A172 (cell line): ENCODE measurements at places on chromosomes 1 and 21.

DNA sequence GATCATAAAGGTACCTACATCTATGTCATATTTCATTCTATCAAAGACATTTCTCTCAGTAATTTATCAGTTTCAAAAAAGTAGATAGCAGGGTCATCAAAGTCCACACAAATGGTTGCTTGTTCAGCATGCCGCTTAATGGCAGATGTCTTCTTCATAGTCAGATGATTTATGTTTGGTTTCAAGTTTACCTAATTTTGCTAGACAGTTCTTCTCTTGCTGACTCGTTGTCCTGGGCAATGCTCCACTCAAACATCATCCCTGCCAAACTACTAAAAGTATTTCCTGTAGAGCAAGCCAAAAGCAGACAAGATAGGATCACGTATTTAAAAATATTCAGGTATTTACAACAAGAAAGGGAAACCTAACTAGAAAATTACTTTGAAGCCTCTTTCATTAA lies 13.6 kb downstream of the NUP210L start:
- no peak for DNase-seq

DNA sequence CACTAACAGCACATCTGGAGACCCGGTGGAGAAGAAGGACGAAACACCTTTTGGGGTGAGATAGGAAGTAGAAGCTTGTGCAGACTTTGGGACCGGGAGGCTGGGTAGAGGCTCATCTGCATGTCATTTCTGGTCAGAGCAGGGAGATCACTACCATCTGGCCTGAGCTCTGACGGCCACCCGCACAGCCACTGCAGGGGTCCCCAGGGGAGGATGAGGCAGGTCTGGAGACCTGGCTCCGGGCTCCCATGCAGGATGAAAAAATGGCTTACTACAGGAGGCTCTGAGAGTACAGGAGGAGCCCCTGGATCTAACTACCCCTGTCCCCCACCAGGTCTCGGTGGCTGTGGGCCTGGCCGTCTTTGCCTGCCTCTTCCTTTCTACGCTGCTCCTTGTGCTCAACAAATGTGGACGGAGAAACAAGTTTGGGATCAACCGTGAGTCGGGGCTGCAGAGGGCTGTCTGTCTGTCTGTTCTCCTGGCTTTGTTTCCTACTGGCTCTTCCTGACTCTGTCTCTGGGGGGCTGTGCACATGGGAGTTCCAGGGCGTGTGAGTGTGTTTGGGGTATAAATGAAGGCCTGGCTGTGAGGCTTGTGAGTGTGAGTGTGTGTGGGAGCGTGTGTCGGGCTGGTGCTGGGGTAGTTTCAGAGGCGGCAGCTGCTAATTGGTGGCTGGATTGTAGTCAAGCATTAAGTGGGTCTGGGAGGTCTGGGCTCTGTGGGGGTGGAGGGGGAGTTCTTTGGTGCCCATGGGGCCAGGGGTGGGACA lies 14.1 kb downstream of the NTRK1 start:
- no peak for DNase-seq

- DNase-seq: no peak
Measured at GRCh38 chr1:63675420-63675931, 82.3 kb downstream of the PGM1 start.

DNA sequence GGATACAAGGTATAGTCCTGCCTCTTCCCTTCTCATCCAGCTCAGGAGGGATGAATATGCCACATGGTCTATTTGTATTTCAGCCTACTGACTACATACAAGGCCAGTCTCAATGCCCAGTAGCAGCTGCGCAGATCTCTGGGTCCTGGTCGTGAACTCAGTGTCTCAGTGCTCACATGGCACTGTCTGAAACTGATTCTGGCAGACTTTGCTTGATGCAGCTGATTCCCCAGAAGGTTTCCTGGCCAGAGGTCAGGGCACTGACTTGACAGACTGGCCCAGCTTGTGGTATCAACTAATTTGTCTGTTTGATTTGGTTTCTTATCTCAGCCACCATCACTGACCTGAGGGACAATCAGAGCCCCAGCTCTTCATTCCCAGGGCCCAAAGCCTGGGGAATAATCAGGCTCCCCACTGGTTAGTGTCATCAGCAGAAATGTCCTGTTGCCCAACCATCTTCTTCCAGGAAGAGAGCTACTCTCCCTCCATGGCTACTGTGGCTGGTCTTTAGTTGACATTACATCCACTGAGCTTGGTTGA lies 7.5 kb upstream of the SPRR4 start:
- no peak for DNase-seq

GRCh38 chr1:176543360-176544129 lies 80.6 kb downstream of the PAPPA2 start:
- DNase-seq: no peak

- no peak for DNase-seq
Measured at GRCh38 chr1:75234562-75234961, 100.4 kb downstream of the LHX8 start.

GRCh38 chr1:66494482-66494881 lies 39.5 kb upstream of the SGIP1 start:
- no peak for DNase-seq

- DNase-seq: peak; percentile 43
Measured at GRCh38 chr1:24966724-24967346, 36.8 kb upstream of the RUNX3 start.

DNA sequence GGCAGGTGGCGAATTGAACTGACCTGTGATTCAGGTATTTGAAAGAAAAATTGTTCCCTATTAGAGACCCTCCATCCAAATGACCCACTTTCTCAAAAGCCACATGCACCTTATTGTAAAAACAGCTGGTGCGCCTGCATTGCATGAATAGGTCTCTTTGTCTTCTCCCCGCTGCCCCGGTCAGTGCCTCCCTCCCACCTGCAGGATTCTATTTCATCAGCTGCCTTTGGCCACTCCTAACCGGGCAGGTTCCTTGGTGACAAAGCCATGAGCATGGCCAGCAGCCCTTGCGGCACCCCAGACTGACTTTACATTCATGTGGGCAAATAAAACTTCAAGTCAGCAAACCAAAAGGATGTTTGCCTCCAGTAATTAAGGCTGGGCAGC lies 6.4 kb downstream of the TMPRSS3 start:
- DNase-seq: no peak

DNA sequence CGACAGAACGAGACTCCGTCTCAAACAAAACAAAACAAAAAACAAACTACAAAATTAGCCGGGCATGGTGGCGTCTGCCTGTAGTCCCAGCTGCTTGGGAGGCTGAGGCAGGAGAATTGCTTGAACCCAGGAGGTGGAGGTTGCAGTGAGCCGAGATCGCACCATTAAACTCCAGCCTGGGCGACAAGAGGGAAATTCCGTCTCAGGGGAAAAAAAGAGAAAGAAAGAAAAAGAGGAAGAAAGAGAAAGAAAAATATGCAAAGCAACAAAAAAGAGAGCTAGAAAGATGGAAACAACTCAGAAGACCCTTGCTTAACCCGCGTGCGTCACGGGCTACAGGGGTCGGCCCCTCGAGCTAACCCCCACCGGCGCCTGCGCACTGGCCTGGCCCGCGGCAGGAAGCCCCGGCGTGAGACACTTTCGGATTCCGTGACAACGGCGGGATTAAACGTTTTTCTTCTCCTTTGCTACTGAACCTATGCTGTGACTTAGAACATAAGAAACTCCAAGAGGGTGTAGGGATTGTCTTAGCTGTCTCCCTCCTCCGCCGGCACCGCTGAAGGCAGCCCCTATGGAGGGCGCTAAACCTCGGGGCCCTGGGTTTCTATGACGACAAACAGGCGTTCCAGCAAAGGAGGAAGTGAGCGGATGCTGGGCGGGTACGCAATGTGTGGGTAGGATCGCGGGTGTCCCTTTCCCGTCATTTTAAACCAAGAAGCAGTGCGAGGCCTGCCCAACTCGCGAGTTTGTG lies at the start of gene AXDND1:
AXDND1 (plus strand) TSS at position 630 of the 751 bp plus-strand sequence. CDS start 539 bp downstream, outside the sequence.
- DNase-seq: peak; percentile 89

GRCh38 chr1:248804771-248805681 lies 20.7 kb downstream of the SH3BP5L start:
- no peak for DNase-seq

GRCh38 chr1:4027492-4028138 lies 127.5 kb upstream of the C1orf174 start:
- no peak for DNase-seq

DNA sequence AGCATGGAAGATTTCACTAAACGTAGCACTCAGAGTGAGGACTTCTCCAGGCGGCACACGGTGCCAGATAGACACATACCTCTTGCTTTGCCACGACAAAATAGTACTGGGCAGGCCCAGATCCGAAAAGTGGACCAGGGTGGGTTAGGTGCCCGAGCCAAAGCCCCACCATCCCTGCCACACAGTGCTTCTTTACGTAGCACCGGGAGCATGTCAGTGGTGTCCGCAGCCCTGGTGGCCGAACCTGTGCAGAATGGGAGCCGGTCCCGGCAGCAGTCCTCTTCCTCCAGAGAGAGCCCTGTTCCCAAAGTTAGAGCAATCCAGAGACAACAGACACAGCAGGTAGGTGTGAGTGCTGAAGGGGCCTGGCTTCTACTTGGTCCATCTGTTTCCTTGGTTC lies 38.6 kb downstream of the CLEC20A start:
- no peak for DNase-seq

DNA sequence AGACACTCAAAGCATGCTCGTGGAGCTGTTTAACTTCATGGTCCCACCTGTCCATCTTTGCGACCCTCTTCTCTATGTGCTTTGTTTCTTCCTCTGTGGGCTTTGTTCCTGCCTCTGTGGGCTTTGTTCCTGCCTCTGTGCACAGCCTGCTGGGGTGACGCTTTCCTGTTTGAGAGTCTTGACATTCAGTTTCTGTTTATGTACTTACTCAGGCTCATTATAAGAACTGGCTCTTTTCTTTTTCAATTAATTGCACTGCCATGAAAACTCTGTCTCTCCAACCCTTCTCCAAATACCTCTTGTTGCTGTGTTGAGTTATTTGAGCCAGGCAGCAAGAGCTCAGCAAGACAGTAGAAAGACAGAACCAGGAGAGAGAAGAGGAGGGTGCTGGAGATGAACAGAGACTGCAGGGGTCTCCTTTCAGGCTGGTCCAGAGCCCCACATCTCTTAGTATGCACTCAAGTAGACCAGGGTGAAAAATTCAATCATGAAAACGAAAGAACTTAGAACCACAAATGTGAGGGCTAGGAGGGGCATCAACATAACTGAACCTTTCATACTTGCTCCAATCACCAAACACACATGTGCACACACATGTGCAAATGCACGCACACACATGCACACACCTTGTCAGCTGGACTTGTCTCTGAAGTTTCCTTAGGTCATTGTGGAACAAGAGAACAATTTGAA lies 88.3 kb upstream of the SGIP1 start:
- DNase-seq: no peak

DNA sequence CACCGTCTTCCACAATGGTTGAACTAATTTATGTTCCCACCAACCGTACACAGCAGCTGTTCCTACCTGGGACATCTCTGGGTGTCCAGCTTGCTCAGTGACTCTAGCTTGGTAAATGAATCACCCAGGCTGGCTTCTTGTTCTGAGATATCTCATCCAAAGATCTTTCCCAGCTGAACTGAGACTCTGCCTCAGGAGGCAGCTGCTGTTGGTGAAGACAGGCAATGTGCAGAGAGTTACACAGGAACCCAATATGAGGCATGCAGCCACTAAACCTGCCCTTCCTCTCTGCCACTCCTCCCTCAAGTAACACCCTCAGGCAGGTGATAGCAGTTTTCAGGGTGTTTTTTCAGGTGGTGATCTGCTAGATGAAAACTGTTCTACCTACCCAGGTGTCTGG lies 14.0 kb upstream of the FOXO6 start:
- DNase-seq: no peak

DNA sequence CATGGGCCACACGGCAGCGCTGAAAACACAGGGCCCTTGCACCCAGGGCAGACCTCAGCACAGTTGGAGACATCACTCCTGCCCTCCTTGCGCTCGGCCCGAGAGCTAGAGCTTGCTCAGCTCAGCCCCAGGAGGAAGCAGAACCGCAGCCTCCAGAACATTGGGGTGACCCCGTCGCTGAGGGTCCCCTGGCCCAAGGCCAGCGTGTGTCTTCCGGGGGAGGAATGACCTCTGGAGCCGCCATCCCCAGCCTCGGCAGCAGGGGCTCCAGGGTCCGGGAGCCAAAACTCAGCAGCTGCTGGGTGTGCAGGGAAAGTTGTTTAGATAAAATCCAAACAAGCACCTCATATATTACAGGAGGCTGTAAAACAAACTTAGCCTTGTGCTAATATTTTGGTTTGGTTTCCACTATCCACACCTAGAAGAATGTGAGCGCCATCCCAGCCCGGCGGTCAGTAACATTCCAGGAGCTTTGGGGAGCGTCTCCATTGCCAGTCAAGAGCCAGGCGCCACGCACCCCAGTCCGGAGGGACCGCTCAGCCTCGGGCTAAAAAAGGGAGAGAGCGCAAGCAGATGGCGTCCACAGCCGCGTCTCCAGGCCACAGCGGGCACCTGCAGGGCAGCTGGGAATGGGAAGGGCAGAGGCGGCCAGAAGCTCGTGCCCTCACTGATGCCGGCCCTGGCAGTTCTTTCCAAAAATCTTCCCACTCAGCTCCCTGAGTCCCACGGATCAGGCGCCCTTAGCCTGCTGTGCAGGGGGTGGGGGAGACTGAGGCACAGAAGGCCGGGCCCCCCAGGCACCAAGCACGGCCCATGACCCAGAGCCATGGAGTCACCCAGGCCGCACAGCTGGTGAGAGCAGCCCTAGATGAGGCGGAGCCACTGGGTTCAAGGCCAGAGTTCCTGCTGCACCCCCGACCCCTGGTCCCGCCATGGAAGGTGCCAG lies 52.0 kb downstream of the SLX9 start:
- DNase-seq: no peak

GRCh38 chr21:42147386-42148020 lies 71.4 kb upstream of the ABCG1 start:
- no peak for DNase-seq

DNA sequence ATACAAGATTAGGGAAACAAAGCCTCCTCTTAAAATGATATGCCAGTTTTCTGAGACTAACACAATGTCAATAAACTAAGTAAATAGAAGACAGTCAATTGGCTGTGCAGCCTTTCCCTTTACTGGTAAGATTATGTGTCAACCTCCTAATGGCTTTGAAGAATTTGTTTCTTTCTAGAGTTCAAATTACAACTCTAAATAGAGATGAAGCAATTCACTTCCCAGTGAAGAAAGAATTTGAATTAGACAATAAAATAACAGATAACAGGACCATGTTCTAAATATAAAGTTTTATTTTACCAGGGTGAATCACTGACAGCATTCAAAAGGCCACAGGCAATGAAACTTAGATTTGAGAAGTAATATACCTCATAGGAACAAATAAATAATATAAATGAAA lies 680.3 kb downstream of the PLA2G4A start:
- peak; percentile 18 for DNase-seq
